ENCODE measurements at places on chromosomes 7 and 10.

DNA sequence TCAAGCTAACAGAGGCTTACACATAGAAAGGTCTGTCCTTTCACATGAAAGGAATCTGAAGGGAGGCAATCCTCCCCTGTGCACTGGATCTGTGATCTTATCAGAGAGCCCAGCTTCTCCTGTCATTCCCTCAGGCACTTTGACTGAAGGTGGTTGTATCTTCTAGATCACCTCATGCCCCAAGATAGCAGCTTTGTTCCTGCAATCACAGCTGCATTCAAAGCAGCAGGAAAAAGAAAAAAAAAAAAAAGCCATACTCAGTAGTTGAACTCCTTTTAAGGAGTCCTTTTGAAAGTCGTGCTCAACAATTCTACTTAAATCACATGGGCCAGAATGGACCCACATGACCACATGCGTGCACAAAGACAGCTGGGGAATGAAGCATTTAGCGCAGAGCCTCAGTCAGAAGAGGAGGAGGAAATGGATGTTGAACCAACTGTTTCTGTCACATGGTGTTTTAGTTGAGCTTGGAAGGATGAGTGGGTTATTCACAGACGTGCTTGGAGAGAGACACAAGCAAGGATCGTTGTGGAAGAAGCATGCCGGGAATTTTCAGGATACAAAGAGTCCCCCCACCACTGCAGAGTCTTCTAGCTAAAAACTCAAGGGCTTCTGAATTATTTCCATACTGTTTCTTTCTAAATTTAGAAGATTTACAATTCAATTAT, 13.0 kb upstream of the PFKP start:
- DNase-seq, result no peak

DNA sequence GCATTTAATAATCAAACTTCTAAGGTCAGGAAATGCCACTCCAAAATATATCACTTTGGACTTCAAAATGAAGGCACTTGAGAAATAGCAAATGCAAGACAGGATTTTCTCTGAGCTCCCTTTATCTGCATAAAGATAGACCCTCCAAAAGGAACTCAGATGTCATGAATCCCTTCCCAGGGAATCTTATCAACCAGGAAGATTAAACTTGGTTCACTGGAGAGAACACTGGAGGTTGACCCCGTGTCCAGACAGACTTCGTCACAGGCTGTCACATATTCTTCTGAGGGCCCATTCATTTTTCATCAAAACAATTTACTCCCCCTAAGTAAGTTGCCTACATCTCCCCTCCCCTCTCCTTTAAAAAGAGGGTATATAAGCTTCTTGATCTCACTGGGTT, 21.2 kb downstream of the IFIT3 start:
- DNase-seq, result no peak

GRCh38 chr10:77413231-77413630, 224.4 kb downstream of the KCNMA1 start:
- DNase-seq, result no peak

GRCh38 chr10:23630376-23630775, 191.5 kb downstream of the OTUD1 start:
- DNase-seq, result no peak

DNA sequence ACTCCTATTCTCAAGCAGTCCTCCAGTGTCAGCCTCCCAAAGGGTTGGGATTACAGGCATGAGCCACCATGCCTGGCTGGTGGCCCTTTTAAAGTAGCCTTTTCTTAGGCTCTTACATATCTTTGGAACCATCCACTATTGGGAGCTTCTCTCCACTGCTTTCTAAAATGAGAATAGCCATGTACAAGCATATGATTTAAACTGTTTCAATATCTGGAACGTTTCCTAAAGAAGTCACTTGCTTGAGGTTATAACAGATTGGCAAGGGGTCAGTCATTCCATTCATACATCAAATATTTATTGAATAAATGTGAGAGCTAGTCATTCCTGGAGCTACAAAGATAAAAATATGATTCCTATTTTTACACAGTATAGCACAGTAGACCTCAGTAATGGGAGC, 97.4 kb upstream of the LRGUK start:
- DNase-seq, result no peak

GRCh38 chr10:44963772-44964633, 4.4 kb downstream of the RASSF4 start:
- DNase-seq, result no peak

DNA sequence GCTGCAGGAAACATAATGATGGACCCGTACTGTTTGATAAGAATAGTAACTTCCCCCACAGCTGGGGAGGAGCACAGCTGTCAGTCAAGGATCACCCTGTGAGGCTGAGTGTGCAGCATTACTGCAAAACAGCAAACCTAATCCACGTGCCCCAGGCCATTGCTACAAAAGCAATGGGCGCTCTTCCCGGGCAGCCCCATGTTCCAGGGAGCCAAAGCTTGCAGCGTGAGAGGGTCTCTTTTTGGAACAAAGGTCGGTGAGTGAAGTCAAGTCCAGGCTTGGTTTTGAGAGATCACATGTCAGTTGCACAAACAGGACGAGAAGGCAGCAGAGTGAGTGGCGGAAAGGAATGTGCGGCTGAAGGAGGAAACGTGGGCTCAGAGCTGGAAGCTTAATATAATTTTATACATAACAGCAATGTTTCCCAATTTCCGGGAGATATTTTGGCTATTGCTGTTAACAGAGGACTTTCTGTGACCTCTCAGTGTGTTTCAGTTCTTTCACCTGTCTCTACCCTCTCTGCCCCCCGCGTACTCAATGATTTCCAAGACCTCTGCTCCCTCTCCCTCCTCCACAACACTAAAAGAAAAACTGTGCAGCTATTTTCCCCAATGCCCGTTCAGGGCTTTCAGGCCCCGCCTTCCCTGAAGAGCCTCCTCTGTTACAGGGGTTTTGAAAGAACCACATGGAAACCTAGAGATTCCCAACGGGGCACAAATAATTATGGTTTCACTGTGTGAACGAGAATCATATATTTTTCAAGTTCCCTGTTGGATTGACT, 128.9 kb downstream of the MTPAP start:
- no peak for DNase-seq

GRCh38 chr10:4337563-4337962, 488.4 kb upstream of the AKR1E2 start:
- DNase-seq, result no peak

- no peak for DNase-seq
Measured at GRCh38 chr7:48011951-48012350, 17.0 kb downstream of the SUN3 start.

GRCh38 chr7:104655592-104655991, 327.2 kb downstream of the LHFPL3 start:
- DNase-seq, result no peak

DNA sequence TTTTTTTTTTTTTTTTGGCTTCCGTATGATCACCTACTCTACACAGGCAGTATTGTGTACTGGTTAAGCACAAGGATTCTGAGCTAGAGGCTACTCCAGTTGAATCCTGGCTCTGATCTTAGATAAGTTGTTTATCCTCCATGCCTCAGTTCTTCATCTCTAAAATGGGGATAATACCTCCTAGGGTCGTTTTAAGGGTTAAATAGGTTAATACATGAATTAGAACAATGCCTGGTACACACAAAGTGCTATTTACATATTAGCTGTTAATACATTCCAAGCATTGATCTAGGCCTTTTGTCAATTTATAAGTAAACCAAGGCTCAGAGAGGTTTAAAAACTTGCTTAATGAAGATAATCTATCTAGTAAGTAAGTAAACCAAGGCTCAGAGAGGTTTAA, 59.0 kb downstream of the ST7 start:
- no peak for DNase-seq

DNA sequence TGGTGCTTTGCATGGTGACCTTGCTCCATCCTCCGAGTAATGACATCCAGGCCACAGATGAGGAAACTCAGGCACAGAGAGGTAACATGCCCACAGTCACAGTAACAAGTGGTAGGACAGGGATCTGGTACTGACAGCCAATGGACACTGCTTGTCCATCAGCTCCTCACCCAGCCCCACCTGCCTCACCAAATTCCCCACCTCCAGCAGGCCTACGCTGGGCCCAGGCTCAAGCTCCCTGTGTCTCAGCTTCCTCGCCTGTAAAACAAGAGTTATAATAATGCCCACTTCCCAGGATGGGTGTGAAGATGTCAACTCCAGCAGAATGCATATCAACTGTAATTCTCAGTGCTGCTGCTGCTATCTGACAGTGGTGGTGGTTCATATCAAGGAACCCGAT, 123.8 kb downstream of the GRID1 start:
- DNase-seq, result no peak

DNA sequence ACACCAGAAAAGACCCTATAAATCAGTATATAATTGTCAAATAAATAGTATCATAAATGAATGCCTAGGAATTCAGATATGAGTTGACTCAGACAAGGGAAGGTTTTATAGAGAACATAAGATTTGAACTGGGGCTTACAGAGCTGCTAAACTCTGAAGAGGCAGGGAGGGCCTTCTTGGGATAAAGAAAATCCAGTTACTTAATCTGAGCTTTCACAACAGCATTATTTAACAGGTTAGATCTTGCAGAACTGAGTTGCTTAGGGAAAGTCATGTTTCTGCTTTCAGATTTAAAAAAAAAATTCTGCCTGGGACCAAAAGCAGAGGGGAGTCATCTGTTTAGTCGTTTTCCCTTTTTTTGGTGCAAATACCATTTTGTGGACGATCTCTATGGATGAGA, 594.8 kb upstream of the FZD8 start:
- no peak for DNase-seq

DNA sequence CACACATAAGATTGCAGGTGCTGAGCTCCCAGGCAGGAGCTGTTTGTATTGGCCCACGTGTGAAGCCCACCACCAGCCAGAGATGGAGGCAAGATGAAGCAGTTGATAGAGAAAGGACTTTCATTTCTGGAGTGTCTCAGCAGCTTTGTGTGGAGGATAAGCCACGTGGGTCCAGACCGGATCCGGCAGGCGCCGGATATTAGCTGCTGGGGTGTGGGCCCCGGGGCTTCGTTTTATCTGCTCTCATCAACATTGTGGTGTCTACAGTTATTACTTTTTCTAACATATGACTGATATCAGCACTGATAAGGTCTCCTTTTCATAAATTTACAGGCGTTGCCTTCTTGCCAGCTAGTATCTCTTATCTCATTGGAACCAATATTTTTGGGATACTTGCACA, 25.5 kb downstream of the SLC18A2 start:
- DNase-seq, result no peak

DNA sequence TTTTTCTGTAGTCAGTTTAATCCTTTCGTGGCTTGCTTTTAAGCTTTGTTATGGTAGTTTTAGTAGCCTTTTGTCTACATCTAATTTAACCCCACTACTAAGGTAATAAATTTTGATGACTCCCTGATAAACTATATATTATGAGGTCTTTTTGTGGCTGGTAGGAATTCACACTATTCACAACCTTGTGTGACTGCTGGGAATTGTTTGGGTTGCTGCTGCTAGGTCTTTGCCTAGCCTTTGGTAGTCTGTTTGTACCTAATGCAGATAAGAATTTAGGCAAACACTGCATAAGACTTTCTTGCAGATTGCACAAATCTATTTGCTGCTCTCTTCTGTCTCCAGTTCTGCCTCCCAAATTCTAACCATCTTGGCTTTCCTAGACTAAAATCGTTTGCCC, 58.3 kb downstream of the SHOC2 start:
- DNase-seq, result no peak

DNA sequence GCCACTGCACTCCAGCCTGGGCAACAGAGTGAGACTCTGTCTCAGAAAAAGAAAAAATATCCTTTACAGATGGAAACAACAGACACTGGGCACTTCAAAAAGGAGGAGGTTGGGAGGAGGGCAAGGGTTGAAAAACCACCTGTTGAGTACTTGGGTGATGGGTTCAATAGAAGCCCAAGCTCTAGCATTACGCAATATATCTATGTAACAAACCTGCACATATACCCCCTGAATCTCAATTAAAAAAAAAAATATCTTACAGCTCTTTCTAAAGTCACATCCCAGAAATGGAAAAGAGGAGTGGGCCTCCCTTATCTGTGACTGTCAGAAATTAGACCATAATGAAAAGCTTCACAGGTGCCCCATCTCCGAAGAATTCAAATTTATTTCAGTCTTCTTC, 12.1 kb downstream of the VIM start:
- no peak for DNase-seq

- DNase-seq, result no peak
Measured at GRCh38 chr10:2120746-2121145, 383.4 kb upstream of the ADARB2 start.

GRCh38 chr10:29157321-29157720, 131.5 kb upstream of the LYZL1 start:
- no peak for DNase-seq

DNA sequence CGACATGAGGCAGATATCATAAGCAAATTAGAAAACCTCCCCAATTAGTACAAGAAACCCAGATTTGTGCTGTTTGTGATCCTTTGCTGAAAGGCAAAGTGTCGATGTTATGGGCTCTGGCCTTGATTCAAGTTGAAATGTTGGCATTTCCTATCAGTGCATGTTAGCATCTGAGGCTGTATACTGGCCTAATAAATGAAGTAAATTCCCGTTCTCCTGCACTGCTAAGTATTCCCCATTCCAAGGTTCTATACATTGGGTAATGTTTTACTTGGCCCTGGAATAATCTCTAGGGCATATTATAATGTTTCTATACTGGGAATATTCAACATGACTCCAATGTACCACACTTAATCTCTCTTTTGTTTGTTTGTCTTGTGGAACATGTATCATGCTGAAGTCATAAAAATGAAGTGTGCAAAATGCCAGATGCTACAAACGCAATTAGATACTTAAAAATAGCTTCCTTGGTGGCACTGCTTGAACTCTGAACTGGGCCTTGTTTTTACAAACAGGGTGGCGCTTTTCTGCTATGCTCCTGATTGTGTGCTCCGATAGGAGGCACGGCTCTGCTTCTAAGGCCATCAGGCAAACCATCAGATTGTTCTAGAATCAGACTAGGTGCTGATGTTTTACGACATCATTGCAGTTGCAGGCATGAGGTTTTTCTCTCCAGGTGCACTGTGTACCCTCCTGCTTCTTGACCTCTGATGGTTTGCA, 156.7 kb upstream of the TCF7L2 start:
- no peak for DNase-seq

GRCh38 chr7:2714636-2715035, 26.6 kb downstream of the AMZ1 start:
- DNase-seq, result no peak

GRCh38 chr10:100223879-100224278, 5.5 kb downstream of the CHUK start:
- no peak for DNase-seq

All from activated CD4-positive, alpha-beta T cell treated with anti-CD3 and anti-CD28 coated beads, Interleukin-2, amount 50 U/mL, for 48 hours (primary cell).